ENCODE measurements at places on chromosomes 6 and 20. TPM values are rescaled to one million over a fixed set of nuclear protein-coding genes. Genes with fewer than 3 reads are reported as not detected.

The DOP1A gene
- total RNA-seq: 32.4 TPM

The GTSF1L gene
- not detected for total RNA-seq

The IMPG1 gene
- not detected for total RNA-seq

The CD93 gene
- under 0.01 TPM for total RNA-seq

The SNRPB gene
- 109 TPM for total RNA-seq

The IL22RA2 gene
- not detected for total RNA-seq

The OR12D3 gene
- total RNA-seq: not detected

The PXMP4 gene
- total RNA-seq: 3.6 TPM

The OPN5 gene
- total RNA-seq: not detected

The KHDC1L gene
- total RNA-seq: not detected

The DLK2 gene
- 0.90 TPM for total RNA-seq

The FAM209B gene
- not detected for total RNA-seq

The TRIM40 gene
- total RNA-seq: not detected

The C6orf58 gene
- total RNA-seq: not detected

The MTFR2 gene
- total RNA-seq: 0.72 TPM

The RIPOR3 gene
- total RNA-seq: 0.54 TPM

The EPB41L1 gene
- 13.9 TPM for total RNA-seq

The CNR1 gene
- total RNA-seq: not detected

The OR2H1 gene
- total RNA-seq: not detected

The AVP gene
- total RNA-seq: not detected

The SAMD3 gene
- 3.1 TPM for total RNA-seq

The PPIL6 gene
- 0.18 TPM for total RNA-seq
